RKO (cell line): ENCODE measurements at places on chromosomes 4 and X.

GRCh38 chr4:138110815-138111214, 131.3 kb downstream of the SLC7A11 start:
- no peak for DNase-seq

DNA sequence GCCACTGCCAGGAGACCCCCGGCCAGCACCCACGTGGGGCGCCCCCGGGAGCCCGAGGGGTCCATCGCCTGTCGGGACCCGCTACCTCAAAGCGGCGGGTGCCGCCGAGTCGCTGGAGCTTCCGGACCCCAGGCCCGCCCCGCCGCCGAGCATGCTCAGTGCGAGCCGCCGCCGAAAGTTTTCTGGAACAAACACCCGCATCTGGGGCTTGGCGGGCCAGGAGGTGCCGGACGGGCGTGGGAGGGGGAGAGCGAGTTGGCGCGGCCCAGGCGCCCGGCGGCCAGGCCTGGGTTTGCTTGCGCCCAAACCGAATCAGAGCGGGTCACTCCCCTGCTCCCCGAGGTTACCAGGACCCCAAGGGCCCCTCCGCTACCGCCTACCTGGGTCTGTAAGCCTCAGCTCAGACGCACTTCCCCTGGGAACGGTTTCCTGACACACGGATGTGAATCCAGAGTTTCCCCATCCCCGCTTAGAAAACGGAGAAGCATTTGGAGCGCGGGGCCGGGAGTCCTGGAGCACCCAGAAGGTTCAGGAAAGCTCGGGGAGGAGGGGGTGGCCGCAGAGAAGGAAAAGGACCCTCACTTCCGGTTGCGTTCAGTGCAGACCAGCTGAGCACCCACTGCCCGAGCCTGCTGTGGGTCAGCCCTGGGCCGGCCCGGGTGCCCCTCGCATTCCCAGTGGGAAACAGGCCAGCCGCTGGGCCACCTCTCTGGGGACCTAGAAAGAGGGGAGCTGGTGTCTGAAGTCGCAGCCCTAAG, at the start of gene EVC2:
EVC2 (minus strand) TSS at position 111 of the 758 bp plus-strand sequence; CDS start at position 65, 46 bp downstream.
- DNase-seq, result no peak

DNA sequence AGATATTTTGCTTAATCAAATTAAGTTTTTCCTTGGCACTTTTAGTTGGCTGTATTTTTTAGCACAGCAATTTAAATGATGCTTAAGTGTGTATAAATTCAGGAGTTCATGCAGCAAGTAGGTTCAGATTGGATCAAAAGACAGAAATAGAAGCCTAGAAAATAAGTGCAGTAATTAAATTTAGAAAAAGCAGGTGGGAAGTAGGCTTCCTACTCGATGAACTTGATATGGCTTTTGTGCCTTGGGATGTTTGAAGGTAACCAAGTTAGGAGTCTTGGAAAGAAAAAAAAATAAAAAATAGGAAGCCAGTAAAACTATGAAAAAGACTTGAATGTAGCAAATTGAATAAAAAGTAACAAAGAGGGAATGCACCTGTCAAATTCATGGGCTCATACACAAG, 372.3 kb downstream of the SPOCK3 start:
- DNase-seq, result no peak

- DNase-seq, result no peak
Measured at GRCh38 chr4:53132132-53132891, 233.5 kb downstream of the SCFD2 start.

- no peak for DNase-seq
Measured at GRCh38 chrX:8273451-8273895, 102.4 kb upstream of the VCX2 start.

- DNase-seq, result peak; percentile 50
Measured at GRCh38 chr4:88211473-88212252, 53.2 kb upstream of the ABCG2 start.

GRCh38 chr4:141849778-141850177, 213.4 kb downstream of the IL15 start:
- DNase-seq, result no peak

DNA sequence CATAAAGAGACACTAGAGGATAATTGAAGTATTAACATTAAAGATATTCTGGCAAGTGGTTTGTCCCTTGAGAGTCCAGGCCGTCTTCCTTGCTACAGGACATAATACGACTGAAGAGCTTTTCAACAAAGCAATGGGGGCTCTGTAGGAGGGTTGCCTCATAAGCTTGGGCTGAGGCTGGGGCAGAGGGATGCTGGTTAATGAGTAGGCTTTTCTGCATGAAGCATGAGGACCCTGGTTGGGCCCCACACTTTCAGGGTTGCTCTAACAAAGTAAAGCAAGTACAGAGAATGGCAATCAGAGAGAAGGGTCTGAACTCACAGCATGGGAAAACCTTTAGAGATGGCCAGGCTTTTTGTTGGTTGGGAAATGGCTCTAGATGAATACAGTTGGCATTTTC, 281.3 kb downstream of the IDS start:
- DNase-seq, result no peak

- DNase-seq, result no peak
Measured at GRCh38 chr4:48042979-48043461, 26.4 kb downstream of the NIPAL1 start.

GRCh38 chr4:4913147-4913561, 53.7 kb downstream of the MSX1 start:
- DNase-seq, result no peak

DNA sequence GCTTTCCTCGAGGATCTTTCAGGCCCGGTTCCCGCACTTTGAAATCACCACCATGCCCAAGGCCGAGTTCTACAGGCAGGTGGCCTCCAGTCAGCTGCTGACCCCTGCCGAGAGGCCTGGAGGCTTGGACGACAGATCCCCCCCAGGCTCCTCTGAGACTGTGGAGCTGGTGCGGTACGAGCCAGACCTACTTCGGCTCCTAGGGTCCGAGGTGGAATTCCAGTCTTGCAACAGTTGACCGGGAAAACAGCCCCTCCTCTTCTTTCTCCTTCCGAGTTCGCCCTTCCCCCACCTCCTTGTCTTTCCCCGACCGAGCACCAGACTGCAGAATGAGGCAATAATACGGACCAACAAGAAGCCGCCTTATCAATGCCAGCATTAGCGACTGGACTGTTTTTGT, 54.4 kb downstream of the ELF4 start:
- DNase-seq, result no peak

DNA sequence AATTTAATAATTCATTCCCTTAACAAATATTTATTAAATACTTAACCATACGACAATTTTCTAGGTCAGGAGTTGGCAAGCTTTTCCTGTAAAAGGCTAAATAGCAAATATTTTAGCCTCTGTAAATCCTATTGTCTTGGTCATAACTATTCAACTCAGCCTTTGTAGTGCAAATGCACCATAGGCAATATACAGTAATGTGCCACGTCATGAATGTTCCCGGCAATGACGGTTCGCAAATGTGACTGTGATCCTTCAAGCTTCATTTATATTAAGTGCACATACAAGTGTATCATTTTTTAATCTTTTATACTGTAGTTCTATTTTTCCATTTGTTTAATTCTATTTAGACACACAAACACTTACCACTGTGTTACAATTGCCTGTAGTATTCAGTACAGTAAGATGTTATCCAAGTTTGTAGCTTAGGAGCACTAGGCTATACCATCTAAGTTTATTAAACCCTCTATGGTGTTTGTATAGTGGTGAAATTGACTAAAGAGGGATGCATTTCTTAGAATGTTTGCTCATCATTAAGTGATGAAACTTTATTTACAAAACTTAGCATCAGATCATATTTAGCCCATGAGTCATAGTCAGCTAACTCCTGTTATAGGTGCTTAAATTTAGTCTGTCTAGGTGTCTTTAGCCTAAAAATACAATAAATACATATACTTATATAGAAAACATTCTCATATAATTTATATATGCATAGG, 553.6 kb downstream of the STPG2 start:
- no peak for DNase-seq

DNA sequence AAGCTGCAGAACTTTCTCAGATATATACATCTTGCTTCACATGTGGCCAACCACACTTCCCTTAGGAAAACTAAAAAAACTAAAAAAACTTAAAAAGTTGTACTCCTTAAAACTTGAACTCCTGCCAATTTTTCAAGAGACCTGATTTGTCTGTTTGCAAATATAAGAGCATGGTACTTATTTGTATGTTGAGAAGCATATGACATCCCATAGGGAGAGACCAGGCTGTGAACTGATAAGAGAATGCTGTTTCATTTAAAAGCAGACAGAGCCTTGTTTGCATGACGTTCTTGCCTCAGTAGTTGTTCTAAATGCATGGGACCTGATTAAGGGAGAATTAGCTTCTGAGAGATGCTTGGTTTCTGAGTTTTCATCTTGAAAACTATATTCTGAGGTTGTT, 169.9 kb downstream of the GPC3 start:
- DNase-seq, result no peak

GRCh38 chrX:42804524-42804923, 26.6 kb upstream of the PPP1R2C start:
- no peak for DNase-seq

DNA sequence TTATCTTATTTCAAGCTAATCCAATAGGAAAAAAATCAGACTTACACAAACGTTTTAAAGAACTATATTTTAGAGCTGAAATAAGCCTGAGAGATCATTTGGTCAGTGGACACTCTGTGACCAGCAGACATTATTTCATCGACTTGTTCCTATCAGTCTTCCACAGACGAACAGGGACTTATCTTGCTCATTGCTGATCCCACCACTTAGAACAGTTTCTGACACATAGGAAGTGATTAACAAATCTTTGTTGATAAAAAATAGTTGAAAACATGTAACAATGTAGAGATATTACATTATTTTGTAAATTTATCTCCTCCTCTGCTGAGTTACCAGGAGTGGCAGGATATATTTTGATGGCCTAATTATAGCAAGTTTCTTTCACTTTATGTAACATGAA, 65.8 kb downstream of the TAPT1 start:
- no peak for DNase-seq

DNA sequence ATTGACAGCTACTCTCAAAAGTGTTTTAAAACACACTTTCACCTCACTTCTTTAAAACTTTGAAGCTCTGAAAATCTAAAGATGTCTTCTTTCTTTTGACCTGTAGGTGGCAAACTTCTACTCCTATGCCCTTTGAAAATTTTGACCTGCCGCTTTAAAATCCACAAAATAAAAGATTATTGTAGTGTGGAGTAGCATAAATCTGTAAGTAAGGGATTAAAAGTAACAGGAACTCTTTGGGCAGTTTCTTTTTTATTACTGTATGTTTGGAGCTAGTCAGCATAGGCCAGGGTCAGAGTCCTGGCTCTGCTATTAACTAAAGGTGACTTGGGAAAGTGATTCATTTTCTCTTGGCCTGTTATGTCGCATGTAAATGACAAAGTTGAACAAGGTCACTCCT, 25.5 kb downstream of the BBS12 start:
- DNase-seq, result peak; percentile 58

DNA sequence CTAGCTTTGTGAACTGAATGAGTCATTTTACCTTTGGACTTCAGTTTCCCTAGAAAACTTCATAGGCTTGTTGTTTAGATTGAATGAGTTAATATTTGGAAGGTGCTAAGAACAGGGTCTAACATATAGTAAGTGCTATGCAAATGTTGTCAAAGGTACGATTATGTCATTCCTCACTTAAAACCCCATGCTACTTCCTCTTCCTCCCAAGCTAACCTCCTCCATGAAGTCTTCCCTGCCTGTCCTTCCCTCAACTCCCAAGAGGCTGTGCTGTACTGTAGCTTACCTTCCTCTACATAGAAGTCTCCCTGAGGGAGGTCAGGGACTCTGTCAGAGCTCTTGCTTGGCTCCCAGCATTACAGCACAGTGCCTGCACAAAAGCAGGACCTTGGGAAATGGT, 103.4 kb upstream of the PJA1 start:
- no peak for DNase-seq

DNA sequence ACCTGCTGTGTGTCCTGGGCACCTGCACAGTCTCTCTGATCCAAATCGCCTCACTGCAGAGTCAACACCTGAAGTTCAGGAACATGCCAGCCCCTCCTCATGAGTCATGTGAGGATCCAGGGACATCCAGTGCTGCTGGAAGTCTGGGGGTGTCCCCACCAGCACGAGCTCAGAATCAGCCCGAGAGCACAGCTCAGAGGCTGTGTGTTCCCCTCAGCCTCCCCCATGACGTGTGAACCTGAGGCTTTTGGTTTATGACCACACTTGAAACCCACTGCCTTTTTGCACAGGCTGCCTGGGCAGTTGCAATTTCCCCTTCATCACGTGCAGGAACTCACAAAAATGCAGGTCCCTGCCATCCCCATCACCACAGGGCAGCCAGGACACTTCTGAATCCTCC, 47.1 kb downstream of the PPP2R2C start:
- DNase-seq, result no peak

DNA sequence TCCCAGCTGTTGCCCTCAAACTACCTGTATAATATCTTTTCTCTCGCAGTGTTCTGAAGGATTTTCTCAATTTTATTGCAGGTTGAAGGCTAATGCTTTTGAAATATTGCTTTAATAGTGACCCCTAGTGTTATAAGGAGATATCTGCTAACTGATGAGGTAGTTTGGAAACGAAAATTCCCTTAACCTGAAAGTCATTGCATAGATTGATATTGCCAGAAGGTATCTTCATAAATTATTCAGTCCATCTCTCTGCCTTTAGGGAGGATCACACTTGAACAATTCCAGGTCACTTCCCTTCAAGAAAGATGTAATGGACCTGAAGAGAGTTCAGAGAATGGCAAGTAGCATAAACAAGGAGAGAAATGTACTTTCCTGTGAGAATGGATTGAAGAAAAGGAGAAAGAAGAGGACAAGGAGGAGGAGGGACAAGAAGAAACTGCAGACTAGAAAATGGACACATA, 44.1 kb downstream of the TIGD4 start:
- DNase-seq, result peak; percentile 51

GRCh38 chr4:73067971-73068394, 1.5 kb downstream of the COX18 start:
- peak; percentile 50 for DNase-seq

DNA sequence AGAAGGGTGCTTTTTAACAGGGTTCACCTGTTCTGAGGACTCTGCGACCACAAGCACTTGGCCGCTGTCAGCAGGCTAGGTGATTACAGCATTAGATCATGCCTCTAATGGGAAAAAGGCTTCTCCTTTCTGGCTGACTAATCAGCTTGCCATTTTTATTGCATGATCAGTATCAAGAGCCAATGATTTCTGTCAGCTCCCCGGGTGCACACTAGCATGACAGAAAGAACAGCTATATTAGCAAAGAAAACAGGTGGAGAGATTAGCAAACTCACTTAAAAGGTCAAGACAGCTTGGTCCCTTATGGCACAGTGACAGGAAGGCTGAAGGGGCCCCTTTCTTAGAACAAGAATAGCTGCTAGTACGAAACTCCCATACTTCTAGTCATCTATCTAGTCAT, 170.0 kb downstream of the SMIM20 start:
- peak; percentile 89 for DNase-seq

- DNase-seq, result no peak
Measured at GRCh38 chr4:83722730-83723269, 186.9 kb downstream of the GPAT3 start.

GRCh38 chr4:16203083-16203482, 23.2 kb downstream of the TAPT1 start:
- no peak for DNase-seq

GRCh38 chrX:12843668-12844279, 23.1 kb upstream of the TLR7 start:
- DNase-seq, result no peak

GRCh38 chr4:16026160-16026761, 57.6 kb downstream of the PROM1 start:
- peak; percentile 62 for DNase-seq
